NAMALWA (cell line): ENCODE measurements at places on chromosomes 2 and 18.

DNA sequence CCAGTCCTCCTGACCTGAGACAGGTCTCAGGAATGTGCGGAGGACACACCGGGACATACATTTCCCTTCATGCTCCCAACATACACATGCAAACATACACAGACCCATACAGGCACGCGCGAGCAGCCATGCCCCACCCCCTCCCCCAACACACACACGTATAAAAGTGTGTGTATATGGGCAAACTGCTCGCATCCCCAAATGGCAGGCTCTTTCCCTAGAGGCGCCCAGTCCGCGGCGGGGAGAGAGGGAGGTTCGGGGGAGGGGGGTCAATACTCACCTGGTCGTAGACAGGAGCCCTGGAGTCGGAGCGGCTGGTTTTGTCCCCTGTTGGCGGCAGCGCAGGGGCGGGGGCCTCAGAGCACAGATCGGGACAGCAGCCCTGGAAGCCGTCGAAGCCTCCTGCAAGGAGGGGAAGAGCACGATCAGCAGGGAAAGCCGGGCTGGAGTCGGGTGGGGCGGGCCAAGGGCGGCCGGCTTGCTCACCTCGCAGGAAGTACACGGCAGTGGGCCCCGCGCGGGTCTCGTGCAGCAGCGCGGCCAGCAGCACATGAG lies 682 bp downstream of the DUSP2 start:
- peak; percentile 37 for DNase-seq

GRCh38 chr2:155310589-155310988 lies 612.1 kb downstream of the KCNJ3 start:
- DNase-seq: peak; percentile 68

DNA sequence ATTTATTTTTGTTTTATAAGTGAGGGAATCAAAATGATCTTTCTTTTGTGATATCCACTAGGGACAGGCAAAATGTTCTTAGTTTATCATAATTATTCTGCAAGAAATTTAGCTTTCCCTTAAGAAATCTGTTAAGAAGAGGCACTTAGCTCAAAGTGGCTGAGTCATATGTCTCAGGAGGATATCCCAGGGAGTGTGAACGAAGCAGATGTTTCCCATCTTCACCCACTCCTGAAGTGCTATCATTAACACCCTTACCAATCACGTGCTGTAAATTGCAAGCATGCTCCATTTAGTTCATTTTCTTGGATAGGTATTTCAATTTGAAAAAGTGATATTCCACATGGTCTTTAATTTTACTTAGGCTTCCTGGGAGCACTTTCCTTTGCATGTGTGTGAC lies 774.3 kb upstream of the TMEFF2 start:
- DNase-seq: no peak

DNA sequence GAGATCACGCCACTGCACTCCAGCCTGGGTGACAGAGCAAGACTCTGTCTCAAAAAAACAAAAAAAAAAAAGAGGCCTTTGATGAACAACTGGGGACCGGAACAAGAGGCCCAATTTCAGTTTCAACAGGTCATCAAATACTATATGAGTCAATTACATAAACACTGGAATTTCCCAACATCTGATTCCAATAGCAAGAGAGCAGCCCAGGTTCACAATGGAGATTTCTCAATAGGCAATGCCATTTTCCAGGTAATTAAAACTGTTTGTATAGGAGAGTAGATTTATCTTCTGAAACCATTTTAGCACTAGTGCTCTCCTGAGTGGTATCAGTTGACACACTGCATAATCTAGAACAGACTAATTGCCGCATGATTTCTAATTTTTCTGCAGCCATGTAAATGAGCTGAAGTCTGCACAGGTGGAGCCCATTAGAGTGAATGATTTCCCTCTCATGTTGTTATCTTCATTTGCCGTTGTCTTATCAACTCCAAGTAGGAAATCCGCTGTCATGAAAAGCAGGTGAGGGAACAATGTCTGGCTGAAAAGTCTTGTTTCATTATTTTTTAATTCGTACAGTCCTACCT lies 264.1 kb upstream of the MEIS1 start:
- DNase-seq: no peak

DNA sequence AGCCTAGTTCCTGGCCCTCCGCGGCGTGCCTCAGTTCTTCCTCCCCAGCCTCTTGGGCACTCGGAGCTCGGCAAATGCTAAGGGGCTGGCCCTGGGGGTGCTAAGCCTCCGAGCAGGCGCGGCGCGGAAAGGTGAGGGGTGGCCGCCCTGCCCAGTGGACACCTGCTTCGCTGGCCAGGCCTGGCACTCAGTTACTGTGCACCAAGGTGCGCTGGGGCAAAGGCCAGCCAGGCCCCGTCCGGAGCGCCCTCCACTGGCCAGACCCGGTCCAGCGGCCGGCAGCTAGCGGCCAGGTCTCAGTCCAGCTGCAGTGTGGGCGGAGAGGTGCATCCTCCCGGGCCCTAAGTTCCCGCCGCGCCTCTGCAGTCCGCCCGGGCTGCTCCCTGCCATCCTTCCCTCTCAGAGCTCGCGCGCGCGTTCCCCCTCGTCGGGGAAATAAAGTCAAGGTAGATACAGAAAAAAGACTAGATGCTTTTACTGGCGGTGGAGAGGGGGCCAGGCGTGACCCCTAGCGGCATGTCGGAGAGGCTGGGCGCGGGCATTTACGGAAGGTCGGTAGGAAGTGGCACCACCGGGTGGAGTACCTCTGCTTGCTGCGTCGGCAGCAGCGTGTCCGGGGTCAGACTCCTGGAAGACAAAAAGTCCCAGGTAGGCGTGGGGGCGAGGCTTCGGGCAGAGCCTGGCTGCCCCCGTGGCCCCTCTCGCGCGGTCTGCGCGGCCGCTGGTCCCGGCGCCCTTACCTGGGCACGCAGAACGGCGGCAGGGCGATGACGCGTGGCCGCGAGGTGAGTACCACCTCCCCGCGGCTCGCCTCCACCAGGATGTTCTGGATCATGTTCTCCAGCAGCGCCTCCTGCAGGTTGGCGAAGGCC lies 9.4 kb upstream of the CRYBA2 start:
- DNase-seq: no peak

- no peak for DNase-seq
These were observed 139.4 kb upstream of the GLI2 start for GRCh38 chr2:120596191-120596811.
